AG10803 (cell line): ENCODE measurements at places on chromosomes 1 and 21.
A peak's percentile ranks its signal among the peaks of the same experiment; 100 is the strongest.

DNA sequence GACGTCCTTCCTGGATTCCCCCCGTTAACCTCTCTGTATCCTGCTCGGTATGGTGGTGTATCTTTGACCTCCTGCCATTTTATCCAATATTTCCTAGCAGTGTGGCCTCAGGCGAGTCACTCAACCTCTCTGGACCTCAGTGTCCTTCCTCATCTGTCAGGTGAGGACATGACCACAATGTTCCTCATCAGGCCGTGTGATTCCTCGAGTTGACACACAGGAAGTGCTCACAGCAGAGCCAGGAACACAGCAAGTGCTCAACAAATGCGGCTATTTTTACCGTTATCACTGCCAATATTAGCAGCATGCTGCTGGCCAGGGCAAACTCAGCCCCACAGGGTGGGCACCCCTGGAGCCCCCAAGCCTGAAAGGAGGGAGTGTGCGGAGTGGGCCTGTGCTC lies 450.2 kb downstream of the KIF26B start:
- no peak for DNase-seq

DNA sequence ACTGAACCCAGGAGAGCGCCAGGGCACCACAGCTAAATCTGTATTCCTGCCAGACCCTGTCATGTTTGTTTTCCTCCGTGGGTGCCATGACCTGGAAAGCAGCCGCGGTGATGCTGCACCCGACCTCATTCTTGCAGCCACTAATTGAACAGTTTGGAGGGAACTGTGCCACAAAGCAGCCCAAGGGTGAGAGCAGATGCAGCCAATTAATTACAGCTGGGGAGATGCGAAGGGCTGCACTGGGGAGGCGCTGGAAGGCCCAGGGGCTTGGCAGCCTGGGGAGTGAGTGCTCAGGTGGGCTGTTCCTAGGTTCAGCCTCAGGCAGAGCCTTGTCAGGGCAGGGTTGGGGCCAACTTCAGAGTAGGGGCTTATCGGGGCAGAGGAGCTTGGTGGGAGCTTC lies 158.4 kb upstream of the CD34 start:
- no peak for DNase-seq

- peak; percentile 40 for DNase-seq
Measured at GRCh38 chr1:4825800-4826450, 171.5 kb downstream of the AJAP1 start.

DNA sequence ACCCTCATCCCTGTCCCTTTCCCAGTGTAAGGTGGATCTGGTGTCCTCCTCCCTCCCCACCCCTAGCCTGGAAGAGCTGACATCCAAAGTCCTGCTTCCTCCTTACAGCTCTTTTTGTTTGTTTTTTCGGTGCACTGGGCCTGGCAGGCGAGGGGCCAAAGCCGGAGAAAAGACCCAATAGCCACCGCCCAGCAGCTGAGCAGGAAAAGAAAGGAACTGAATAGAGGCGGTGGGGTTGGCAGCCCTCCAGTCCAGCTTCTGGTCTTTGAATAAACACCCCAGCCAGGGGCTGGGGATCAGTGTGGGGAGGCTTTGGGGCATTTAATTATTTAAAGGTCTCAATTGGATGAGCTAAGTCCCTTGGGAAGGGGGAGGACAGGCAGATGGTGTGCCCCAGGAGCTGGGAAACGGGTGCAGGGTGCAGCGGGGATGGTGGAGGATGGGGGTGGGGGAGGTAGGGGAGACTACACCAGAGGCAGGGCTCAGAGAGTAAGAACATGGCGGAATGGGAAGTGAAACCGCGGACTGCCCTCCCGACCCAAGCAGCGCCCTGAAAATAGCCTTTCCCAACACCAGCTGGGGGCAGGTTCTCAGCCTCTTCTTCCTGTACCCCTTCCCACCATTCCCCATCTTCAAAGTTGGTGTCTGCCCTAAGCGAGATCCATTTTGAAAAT lies 20.2 kb downstream of the BTG2 start:
- DNase-seq: no peak

DNA sequence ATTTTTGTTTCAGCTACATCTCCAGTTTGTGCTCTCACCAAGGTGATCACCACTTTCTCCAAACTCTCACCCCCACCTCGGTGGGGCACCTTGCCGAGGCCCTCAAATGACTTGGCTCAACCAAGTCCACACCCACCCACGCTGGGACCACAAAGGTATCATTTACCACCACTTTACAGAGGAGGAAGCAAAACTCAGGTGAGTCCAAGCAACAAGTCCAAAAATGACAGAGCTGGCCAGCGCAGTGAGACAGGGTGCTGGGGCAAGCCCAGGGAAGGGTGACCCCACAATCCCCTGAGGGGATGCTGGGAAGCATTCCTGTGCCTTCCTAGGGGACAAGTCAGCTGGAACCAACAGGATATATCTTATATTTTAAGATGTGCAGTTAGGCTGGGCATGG lies 24.7 kb downstream of the SSBP3 start:
- no peak for DNase-seq

GRCh38 chr1:115239148-115239422 lies 99.0 kb downstream of the NGF start:
- DNase-seq: no peak

GRCh38 chr1:67688526-67689219 lies 3.7 kb downstream of the GADD45A start:
- DNase-seq: no peak

DNA sequence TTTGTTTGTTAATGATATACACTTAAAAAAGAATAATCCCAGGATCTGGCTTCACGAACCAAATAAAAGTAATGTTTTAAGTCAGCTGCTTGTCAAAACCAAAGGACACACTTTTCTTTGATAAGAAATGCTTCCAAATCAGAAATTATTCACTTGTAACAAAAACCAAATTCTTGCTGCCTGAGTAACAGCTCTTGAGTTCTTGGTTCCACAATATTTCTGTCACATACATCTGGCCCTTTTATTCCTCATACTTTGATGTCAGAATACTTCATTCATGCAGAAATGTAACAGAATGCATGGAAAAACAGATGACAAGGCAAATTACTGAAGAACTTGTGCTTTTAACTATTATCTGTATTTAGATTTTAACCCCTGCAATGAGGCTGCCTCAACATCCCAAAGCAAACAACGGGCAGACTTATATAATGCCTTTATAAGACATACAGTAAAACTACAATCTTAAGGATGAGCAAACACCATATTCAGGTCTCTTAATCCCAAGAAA lies 1.5 kb downstream of the VAMP4 start:
- peak; percentile 17 for DNase-seq

GRCh38 chr1:98398649-98399048 lies 262.9 kb upstream of the SNX7 start:
- DNase-seq: peak; percentile 35

DNA sequence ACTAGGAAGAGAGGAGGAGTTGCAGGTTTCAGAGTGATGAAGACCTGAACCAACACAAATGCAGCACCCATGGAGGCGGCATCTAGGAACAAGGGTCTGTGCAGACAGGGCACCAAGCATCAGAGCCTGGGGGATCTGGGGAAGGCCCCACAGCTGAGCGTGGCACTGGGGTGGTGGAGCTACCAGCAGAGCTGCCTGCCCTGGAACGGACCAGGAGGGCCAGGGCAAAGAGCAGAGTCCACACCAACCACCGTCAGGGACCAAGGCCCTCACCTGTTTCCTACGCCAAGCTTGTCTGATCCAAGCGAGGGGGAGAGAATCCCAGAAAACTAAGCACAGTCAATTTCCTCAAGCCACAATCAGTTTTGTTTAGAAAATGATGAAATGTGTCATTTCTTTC lies 79.0 kb upstream of the SYT6 start:
- DNase-seq: no peak

- DNase-seq: no peak
Measured at GRCh38 chr1:226351709-226352108, 42.7 kb upstream of the LIN9 start.

DNA sequence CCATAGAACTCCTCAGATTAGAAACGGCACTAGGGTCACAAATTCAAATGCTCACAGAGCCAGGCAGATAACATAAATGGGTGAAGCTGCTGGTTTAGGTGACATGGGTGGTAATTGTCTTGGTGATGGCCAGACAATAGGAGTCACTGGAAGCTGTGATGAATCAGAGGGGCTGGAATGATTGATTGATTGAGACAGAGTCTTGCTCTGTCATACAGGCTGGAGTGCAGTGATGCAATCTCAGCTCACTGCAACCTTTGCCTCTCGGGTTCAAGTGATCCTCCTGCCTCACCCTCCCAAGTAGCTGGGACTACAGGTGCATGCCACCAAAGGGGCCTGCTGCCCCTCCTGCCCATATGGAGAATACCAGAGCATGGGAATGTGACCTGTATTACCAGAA lies 63.0 kb downstream of the HIVEP3 start:
- no peak for DNase-seq

GRCh38 chr21:42350318-42350910 lies 380 bp downstream of the TFF2 start:
- DNase-seq: no peak

GRCh38 chr1:158328426-158328825 lies 2.9 kb downstream of the CD1B start:
- no peak for DNase-seq

- no peak for DNase-seq
Measured at GRCh38 chr1:10802944-10803715, 6.7 kb upstream of the CASZ1 start.

GRCh38 chr1:74512170-74512915 lies at the start of gene LRRC53:
TSS of gene LRRC53 (minus strand) at chr1:74512611. CDS start at chr1:74483349, 29,262 bp downstream.
- no peak for DNase-seq

- DNase-seq: no peak
Measured at GRCh38 chr1:20654104-20654690, 7.0 kb downstream of the DDOST start.

- no peak for DNase-seq
Measured at GRCh38 chr21:15291621-15292266, 226.9 kb upstream of the NRIP1 start.
